NCI-H226 (cell line): ENCODE measurements at places on chromosomes 12 and 14.

- no peak for DNase-seq
Measured at GRCh38 chr12:48818831-48819590, 715 bp downstream of the CACNB3 start.

DNA sequence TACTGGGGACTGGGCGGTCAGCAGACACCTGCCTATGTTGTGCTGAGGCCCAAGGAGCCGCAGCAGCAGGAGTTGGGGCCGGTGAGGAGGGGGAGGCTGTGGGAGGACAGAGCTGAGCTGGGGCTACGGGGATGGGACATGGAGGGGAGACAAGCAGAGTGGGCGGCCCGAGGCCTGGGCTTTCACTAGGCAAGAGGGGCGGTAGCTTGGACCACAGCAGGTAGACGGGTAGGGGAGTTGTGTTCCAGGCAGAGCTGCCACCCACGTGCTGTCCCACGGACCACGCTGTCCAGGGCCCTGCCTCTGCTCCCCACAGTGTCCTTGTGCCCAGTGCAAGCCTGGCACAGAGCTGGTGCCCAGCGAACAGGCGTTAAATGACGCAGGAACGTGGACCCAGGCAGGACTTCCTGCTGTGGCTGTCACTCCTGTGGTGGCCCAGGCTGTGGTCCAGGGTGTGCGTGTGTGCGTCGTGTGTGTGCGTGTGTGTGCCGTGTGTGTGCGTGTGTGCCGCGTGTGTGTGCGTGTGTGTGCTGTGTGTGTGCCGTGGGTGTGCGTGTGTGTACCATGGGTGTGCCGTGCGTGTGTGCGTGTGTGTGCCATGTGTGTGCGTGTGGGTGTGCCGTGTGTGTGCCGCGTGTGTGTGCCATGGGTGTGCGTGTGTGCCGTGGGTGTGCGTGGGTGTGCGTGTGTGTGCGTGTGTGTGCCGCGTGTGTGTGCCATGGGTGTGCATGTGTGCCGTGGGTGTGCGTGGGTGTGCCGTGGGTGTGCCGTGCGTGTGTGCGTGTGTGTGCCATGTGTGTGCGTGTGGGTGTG, 6.8 kb downstream of the CEP170B start:
- peak; percentile 0 for DNase-seq

- DNase-seq = no peak
Measured at GRCh38 chr12:106758349-106759110, 16.0 kb upstream of the RIC8B start.

- peak; percentile 28 for DNase-seq
Measured at GRCh38 chr12:3803865-3804472, 51.1 kb upstream of the CRACR2A start.

DNA sequence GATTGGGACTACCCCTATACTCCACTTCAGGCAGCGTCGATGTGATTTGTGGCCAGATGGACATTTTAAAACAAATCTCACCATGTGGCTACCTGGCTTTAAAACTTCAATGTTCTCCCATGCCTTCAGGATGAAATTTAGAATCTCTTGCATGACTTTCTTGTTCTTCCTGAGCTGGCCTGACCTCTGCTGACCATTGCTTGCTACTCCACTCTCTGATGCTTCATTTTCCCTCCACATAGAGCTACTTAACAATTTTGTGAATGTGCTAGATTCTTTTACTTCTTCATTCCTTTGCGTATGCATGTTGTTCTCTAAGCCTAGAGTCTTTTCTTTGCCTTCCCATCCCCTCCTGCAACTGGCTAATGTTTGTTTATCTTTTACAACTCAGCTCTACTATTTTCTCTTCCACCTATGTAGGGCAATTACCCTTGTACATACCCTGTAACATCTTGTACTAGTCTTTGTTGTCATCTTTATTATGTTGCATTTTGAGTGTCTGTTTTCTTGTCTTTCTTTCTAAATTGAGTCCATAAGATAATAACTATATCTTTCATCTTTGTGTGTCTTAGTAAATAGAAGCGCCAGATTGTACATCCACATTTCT, 41.2 kb downstream of the YLPM1 start:
- no peak for DNase-seq

DNA sequence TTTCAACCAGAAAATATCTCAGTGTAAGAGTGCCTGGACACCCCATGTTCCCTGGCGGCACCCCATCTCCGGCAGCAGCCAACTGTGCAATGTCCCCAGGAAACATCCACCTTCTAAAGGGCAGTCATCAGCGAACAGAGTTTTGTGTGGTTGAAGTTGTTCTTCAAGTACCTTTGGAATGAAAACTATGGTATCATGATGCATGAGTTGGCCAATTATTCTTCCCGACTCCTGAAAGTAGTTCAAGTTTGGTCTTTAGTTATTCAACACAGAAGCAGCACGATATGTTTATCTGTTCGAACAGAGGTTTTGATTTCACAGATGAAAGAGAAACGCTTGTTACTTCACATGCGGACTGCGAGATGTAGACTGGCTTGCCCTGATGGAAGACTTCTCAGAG, 21.1 kb upstream of the TTC7B start:
- DNase-seq = no peak

- DNase-seq = no peak
Measured at GRCh38 chr12:89863493-89863938, 154.9 kb upstream of the ATP2B1 start.

GRCh38 chr12:82876075-82876474, 189.4 kb downstream of the TMTC2 start:
- DNase-seq = no peak

DNA sequence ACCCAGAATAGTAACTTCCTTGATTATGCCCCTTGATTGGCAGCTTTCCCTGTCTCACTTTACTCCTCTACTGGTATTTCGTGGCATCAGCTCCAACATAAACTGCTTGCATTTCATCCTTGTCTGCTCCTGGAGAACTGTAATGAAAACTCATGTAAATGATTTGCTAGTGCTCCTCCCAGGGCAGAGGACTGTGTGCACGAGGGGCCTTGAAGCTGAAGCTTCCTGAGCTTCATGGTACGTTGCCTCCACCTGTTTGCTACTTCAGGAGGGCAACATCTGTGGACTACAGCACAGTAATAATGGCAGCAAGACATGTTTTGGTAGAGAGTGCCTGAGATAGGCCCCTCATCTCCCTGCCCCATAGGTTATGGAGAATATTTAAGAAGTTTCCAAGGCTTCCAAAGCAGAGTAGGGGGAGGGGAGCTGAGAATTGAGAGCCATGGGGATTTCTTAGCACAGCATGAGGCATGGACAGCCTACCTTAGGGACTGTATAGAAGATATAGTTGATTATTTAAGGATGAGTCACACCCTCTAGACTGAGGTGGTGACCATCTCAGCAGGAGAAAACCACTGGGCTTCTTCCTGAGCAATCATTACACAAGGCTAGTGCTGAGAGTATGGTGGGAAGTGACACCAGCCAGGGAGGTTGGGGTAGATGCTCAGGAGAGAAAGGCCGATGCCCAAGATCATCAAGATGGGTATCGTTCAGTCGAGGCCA, 29.5 kb downstream of the CCDC198 start:
- no peak for DNase-seq

GRCh38 chr12:57219993-57220754, 3.6 kb downstream of the NXPH4 start:
- DNase-seq = no peak

DNA sequence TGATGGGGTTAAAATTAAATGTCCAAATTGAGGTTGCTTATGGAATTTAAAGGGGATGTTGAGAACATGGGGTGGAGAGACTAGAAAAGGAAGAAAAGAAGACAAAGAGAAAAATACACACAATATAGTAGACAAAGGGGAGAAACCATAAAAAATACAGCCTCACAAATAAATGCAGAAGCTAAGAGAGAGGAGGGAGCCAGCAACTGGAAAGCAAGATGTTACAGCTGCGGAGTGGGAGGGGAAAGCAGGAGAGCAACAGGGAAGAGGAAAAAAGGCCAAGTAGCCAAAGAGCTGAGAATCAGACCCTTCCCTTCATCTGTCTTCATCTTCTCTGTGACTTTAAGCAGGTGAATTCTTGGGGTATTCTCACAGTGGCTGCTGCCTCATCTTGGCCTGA, 39.7 kb upstream of the SMUG1 start:
- DNase-seq = no peak

DNA sequence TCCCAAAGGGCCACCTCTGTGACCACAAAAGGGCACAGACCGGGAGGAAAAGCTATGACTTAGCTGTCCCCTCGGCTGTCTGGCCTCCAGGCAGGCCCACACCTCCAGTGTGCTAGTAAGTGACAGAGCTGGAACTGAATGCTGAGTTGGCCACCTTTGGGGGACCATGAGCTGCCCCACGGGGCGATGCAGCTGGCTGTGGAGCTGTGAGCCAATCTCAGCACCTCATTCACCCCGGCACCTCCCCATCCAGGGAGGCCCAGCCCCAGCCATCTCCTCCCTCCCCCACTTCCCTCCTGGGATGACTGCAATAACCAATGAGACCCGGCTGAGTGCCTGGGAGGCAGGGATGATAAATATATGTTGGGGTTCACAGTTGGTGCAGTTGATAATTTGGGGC, 12.2 kb upstream of the TESC start:
- DNase-seq = no peak

GRCh38 chr14:29317423-29317822, 550.8 kb downstream of the FOXG1 start:
- no peak for DNase-seq

DNA sequence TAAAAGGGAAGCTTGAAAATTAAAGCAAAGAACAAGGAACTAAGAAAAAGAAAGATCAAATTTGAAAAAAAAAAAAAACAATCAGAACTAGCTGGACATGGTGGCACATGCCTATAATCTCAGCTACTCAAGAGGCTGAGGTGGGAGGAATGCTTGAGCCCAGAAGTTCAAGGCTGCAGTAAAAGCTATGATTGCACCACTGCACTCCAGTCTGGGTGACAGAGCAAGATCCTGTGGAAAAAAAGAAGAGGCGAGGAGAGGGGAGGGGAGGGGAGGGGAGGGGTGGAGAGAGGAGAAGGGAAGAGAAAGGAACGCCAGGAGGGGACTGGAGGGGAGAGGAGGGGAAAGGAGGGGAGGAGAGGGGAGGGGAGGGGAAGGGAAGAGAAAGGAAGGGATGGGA, 43.0 kb downstream of the EEA1 start:
- DNase-seq = peak; percentile 21

- no peak for DNase-seq
Measured at GRCh38 chr12:112413855-112414625, 4.6 kb upstream of the RPL6 start.
